ENCODE measurements at places on chromosomes 12 and 14.

- ATAC-seq: no peak
Observed at GRCh38 chr12:121248622-121249021, 38.7 kb downstream of the P2RX4 start.

GRCh38 chr12:39176356-39176755 is 266.6 kb downstream of the KIF21A start:
- no peak for ATAC-seq

- no peak for ATAC-seq
Observed at GRCh38 chr12:92995258-92995903, 66.3 kb upstream of the EEA1 start.

DNA sequence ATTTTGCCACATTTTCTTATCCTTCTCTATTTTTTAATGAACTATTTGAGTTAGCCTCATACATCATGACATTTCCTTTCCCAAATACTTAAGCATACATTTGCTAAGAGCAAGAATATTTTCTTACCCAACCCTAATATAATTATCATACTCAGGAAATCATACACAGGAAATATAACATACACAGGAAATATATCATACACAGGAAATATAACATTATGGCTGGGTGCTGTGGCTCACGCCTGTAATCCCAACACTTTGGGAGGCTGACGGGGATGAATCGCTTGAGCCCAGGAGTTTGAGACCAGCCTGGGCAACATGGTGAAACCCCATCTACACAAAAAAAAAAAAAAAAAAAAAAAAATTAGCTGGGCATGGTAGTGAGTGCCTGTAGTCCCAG is 4.9 kb downstream of the NCKAP1L start:
- ATAC-seq: no peak

DNA sequence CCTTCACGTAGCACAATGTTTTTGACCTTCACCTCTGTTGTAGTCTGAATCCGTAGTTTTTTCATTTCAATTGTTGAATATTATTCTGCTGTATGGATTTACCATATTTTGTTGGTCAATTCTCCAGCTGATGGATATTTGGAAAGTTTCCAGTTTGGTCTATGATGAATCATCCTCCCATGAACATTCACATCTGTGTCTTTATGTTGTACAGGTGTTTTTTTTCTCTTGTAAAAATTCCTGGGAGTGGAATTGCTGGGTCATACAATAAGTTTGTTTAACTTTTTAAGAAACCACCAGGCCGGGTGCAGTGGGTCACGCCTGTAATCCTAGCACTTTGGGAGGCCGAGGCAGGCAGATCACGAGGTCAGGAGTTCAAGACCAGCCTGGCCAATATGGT is 36.7 kb upstream of the GNG2 start:
- ATAC-seq: no peak

GRCh38 chr12:131332224-131332623 is 378.5 kb downstream of the ADGRD1 start:
- ATAC-seq: no peak

DNA sequence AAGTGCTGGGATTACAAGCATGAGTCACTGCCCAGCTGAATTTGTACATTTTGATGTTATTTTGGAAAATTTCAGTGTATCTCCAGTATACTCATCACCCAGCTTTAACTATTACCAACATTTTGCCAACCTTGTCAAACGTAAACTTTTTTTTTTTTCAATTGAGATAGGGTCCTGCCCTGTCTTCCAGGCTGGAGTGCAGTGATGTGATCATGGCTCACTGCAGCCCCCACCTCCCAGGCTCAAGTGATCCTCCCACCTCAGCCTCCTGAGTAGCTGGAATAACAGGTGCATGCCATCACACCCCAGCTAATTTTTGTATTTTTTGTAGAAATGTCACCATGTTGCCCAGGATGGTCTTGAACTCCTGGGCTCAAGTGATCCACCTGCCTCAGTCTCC is 29.2 kb downstream of the MDM2 start:
- ATAC-seq: no peak

- ATAC-seq: no peak
Observed at GRCh38 chr12:89192429-89192828, 159.9 kb downstream of the DUSP6 start.

GRCh38 chr14:23469906-23470403 is 452 bp downstream of the NGDN start:
- no peak for ATAC-seq

DNA sequence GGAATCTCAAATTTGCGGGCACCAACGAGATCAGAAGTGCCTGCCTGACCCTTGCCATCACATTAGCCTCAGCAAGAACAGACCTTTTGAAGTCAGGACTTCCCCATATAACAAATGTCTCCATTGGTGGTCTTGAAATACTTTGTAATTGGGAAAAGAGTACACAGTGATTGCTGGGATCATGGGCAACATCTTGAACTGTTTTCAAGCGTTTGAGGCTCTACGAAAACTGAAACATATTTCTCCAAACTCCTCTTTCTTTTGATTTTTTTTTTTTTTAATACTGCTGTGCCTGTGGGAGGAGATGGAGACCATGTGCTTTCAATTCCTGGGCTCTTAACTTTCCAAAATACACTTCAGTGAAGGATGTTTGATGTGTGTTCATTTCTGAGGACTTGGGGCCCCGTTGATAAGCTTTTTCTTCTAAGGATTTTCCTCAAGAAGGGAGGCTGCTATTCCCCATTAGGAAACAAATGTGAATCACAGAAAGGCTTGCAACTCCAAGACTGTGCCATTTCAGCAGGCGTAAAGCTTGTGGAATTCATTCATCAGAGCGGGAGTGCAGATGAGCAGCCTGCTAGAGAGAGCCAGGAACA is 94.5 kb downstream of the TMEM132C start:
- no peak for ATAC-seq

DNA sequence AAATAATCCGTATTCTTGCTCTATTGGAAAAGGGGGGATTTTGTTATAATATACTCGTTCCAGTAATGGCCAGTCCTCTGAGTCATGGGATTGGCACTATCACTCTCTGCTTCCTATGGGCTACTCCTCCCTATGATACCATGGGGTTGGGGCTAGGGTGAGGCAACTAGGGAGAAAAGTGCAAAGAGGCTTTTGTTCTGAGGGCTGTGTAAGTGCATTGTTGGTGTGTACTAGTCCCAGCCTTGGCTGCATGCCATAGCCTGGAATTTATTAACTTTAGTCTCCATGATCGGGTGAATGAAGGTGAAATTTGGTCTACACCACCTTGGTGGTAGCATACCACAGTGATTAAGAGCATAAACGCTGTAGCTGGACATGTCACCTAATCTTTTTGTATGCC is 247.6 kb downstream of the RPAP3 start:
- ATAC-seq: no peak

- peak; percentile 83 for ATAC-seq
Observed at GRCh38 chr12:19847294-19848059, 408.2 kb downstream of the AEBP2 start.

GRCh38 chr12:2215709-2216560 is 163.1 kb downstream of the CACNA1C start:
- no peak for ATAC-seq

- ATAC-seq: no peak
Observed at GRCh38 chr12:47190271-47190750, 110.6 kb upstream of the AMIGO2 start.

DNA sequence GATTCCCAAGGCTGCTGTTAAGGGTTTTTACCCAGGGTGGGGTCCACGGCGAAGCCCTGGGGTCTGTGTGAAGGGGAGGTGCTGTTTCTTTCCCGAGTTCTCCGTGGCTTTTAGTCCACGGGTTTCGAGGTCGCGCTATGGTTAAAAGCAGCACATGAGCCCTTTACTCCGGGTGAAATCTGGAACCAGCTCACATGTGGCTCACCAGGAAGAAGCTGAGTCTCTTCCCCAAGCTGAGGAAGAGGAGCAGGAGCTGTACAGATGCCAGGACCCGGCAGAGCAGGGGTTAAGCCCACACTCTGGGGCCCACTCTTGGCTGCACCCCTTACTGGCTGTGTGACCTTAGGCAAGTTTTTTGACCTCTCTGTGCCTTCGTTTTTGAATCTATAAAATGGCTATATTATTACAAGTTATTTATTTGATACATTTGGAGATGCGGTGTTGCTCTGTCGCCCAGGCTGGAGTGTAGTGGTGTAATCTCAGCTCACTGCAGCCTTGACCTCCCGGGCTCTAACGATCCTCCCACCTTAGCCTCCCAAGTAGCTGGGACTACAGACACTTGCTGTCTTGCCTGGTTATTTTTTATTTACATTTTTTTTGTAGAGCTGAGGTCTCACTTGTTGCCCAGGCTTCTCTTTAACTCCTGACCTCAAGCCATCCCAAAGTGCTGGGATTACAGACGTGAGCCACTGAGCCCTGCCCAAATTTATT is 266.3 kb downstream of the AACS start:
- peak; percentile 12 for ATAC-seq

- ATAC-seq: peak; percentile 90
Observed at GRCh38 chr14:26187996-26188620, 409.7 kb downstream of the NOVA1 start.

GRCh38 chr12:100544165-100544564 is 29.3 kb upstream of the GAS2L3 start:
- ATAC-seq: no peak

- ATAC-seq: no peak
Observed at GRCh38 chr12:114691763-114692185, 7.8 kb upstream of the TBX3 start.

GRCh38 chr12:116640281-116640680 is 81.1 kb downstream of the MAP1LC3B2 start:
- no peak for ATAC-seq

DNA sequence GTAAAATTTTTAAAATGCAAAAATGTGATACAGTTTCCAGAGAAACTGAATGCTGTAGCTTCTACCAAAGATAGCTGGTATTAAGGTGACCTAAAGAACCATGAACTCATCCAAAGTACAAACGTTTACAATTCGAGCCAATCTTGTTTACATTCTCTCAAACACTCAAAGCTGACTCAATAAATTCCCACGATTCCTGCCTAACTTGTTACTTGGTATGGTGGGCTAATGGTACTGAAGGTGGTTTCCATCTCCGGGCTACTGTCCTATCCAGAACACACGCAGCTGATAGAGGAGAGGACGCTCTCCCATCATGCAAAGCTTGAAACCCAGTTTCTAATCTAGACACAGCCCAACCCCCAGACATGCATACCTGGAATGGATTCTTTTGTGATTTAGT is 31.5 kb downstream of the RAD9B start:
- no peak for ATAC-seq

Data from gastroesophageal sphincter (tissue), 4 donors.